ENCODE measurements at places on chromosomes 7 and 10.

DNA sequence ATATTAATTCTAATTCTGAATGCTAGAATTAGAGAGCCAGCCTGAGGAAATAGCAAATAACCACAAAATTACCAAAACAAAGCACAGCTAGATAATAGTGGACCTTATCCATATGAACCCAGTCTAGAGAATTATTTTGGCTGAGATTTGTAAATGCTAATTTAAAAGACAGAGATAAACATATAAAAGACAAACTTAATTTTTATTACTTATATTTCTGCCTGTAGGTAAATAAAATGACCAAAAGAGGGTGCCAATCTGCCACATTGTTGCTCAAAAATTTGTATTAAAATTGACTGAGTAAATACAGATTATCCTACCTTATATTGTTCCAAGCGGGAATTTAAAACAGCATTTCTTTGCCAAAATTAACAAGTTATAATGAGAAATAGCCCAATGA lies 20.2 kb downstream of the RTKN2 start:
- DNase-seq, result no peak

DNA sequence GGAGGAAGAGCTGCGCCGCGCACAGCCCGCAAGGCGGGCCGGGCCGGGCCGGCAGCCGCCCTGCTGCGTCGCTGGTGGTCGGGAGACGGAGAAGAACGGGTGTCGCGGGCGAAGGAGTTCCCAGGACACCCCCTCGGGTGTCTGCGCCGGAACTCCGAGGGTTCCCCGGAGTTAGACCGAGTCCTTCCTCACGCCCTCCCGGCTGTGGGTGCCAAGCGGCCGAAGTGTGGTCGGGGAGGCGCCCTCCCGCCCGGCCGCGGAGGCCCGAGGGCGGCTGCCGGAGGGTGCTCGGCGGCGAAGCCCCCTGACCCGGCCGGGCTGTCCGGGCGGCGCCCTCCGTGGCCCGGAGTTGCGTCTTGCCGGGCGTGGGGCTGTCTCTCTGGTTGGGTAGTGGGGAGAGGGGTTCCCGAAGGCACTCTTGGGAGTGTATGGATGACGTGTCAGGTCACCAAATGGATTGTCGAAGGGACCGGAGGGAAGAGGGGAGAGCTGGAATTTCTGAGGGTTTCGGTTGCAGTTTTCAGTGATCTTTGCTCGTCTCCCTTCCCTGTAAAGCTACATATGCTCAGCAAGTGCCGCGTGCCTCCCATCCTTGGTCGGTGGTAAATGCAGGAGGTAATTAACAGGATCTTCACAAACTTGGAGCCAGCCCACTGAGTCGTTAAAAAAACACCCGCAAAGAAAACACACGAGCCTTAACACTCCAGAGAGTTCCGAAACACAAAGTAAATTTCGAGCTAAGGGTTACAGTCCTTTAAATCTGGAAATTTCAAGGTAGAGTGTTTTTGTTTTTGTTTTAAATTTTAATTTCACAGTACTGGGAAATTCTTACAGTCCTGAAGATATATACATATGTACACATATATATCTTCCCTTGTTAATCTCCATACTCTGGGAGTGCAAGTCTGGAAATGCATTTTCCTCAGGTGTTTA lies 871 bp downstream of the ST7 start:
- DNase-seq, result peak; percentile 61

DNA sequence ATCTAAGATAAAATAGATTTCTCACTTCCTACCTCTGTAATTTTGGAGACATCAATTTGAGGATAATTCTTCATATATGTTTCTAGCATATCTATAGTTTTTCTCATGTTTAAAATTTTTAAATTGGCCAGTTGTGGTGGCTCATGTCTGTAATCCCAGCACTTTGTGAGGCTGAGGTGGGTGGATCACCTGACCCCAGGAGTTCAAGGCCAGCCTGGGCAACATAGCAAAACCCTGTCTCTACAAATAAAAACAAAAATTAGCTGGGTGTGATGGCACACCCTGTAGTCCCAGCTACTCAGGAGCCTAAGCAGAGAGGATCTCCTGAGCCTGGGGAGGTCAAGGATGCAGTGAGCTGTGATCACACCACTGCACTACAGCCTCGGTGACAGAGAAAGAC lies 4.9 kb downstream of the ACBD5 start:
- DNase-seq, result no peak

DNA sequence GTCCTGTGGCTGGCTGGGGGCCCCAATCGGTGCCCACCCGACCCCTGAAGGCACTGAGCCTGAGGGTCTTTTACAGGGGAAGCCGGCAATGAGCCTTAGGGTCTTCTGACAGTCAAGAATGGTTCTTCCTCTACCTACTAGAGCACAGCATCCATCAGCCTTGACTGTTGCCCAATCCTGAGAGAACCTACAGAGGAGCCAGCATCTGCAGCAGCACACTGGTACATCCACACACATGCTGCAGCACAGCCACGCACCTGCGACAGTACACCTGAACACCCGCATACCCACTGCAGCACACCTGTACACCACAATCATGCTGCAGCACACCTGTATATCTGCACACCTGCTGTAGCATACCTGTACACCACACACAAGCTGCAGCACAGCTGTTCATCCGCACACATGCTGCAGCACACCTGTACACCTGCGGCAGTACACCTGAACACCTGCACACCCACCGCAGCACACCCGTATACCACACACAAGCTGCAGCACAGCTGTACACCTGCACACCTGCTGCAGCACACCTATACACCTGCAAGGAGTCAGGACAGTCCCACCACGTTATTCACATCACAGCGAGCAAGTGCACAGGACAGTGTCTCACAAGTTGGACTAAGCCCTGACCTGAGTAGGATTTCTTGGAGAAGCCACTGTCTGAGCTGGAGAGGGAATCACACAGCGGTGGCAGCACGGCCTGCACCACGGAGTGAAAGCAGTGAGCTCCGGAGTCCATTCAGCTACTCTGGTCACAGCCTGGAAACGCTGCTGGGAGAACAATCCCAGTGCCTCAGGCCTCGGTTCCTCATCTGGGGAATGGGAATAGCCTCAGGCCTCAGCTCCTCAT lies 56.4 kb downstream of the VIPR2 start:
- peak; percentile 2 for DNase-seq

- DNase-seq, result no peak
These were observed 9.5 kb downstream of the PPIA start for GRCh38 chr7:44805950-44806349.

DNA sequence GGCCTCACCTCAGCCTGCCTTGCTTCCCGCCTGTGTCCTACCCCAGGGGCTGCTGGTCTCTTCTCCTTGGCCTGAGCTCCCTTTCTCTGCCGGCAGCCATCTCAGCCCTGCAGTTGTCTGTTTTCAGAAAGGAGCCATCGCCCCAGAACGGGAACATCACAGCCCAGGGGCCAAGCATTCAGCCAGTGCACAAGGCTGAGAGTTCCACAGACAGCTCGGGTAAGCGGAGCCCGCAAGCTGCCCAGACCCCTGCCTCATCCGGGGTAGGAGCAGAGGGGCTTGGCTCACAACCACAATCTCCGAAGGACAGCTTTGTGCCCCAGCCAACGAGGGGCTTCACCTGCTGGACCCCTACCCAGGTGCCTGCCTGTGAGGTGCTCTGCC lies 5.3 kb upstream of the DEPP1 start:
- DNase-seq, result no peak

- no peak for DNase-seq
These were observed 7.3 kb downstream of the GPR37 start for GRCh38 chr7:124758327-124758726.

GRCh38 chr10:111249925-111250324 lies 173.1 kb downstream of the ADRA2A start:
- DNase-seq, result peak; percentile 11

DNA sequence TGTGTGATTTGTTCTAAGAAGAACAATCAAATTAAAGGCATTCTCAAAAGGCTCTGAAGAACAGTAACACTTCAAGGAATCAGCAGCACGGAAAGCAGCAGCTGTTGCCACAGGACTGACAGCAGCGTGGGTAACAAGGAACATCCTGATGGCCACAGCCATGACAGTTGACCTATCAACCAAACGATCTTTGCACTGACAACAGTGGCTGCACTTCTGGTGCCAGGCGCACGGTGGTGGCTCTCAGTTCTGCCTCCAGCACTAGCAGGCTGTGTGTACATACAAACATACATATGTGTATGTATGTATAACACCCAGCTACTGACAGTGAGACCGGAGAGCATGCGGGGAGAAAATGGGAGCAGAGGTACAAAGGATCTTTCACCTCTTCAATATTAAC lies 114.1 kb downstream of the ZFAND4 start:
- no peak for DNase-seq

DNA sequence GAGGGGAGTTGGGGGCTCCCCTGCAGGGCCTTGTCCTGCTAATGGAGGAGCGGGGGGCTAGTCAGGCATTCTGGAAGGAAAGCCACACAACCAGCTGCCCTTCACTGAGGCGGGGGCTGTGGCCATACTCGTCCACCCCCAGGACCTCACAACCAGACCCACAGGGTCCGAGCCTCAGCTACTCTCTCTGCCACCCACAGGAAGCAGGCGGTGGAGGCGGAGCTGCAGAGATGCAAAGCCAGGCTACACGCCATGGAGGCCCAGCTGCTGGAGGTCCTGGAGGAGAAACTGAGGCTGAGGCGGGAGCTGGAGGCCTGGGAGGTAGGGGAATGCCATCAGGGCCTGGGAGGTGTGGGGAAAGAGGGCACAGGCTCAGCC lies 3.1 kb downstream of the ABHD11 start:
- DNase-seq, result peak; percentile 49

GRCh38 chr10:97297556-97298222 lies 5.3 kb upstream of the ARHGAP19 start:
- no peak for DNase-seq

DNA sequence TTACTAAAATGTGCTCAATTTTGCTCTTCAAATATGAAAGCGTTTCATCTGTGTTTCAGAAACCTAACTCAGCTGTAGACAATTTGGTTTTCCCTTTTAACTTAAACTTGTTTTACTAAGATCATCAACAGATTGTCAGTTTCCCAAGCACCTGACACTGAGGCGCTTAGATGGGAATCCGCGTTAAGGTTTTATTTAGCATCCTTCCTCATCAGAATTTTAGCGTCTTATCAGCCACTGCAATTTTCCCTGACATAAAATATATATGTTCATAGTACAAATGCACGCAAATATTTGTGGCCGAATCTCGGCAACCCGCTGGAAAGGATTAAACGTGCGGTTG lies 1.2 kb downstream of the SGCE start:
- no peak for DNase-seq

- DNase-seq, result no peak
These were observed 239.1 kb upstream of the MEOX2 start for GRCh38 chr7:15925608-15926007.

DNA sequence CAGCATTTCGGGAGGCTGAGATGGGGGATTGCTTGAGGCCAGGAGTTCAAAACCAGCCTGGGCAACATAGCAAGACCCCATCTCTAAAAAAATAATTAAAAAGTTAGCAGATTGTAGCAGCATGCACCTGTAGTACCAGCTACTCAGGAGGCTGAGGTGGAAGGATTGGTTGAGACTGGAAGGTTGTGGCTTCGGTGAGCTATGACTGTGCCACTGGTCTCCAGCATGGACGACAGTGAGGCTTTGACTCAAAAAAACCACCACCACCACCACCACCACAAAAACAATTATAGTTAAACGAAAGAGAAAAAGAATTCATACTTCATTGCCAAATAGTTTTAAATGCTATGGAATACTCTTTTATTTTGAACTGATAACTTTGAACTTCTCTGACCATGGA lies 63.4 kb downstream of the VTI1A start:
- DNase-seq, result no peak

GRCh38 chr10:103786020-103786419 lies 69.4 kb downstream of the SH3PXD2A start:
- DNase-seq, result no peak

DNA sequence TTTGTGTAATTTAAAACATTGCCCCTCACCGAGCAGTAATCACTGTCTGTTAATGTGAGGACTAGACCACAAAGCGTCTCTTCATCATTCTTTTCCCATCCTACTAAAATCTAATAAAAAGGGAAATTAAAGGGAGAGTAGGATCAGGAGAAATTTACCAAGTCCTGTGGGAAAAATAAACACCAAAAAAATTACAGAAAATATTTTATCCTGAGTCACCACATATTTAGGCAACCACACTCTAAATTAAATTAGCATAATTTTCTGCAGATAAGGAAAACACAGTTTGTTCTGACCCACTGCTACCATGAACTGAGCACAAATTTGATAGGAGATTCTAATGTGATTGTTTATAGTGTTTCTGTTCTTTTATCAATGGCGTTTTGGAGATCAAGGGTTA lies 49.3 kb downstream of the CCDC6 start:
- DNase-seq, result no peak

DNA sequence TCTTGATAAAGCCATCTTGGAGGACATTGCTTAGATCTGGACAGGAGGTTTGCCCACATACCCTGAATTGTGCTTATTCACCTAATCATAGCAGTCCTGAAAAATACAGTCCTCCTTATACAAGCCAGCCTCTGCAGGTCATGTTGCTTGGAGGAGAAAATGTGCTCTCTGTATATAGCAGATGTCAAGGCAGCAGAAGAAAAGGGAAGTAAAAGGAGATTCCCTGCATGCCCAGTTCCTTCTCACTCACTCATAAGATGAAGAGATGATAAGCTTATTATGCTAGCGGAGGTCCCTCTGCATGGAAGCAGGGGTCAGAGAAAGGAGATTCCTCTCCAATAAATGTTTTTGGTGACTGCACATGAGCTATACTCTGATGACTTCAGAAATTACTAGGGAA lies 458.8 kb upstream of the ZMIZ1 start:
- DNase-seq, result no peak

- peak; percentile 3 for DNase-seq
These were observed 39.3 kb downstream of the CALML3 start for GRCh38 chr10:5563991-5564536.

DNA sequence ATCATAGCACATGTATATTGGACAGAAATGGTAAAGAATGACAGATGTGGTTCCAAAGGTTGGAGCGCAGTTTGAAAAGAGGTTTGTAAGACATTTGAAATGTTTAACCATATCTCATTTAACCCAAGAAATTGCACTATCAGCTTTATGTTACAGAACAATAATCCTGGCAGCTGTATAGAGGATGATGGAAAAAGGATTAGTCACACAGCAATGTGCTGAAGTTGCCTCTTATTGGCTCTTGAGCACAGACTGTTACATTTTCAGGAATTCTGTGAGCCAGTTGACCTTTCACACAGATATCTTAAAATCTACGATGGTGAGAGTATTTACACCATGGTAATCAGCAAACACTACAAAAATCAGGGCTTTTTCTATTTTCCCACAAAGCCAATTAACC lies 3.9 kb downstream of the COG5 start:
- DNase-seq, result no peak

- DNase-seq, result no peak
These were observed 40.5 kb downstream of the AMZ1 start for GRCh38 chr7:2728316-2729030.
